ENCODE measurements at places on chromosomes 1 and 21.

DNA sequence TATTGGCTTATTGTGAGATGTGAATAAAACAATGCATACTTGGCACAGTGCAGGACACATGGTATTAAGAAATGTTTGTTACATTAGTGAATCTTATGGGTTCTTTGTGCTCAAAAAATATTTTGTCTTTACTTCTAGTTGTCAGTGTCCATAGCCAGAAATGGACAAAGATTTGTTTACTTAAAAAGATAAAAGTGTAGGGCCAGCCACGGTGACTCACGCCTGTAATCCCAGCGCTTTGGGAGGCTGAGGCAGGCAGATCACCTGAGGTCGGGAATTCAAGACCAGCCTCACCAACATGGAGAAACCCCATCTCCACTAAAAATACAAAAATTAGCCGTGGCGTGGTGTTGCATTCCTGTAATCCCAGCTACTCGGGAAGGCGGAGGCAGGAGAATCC is 654.6 kb upstream of the NEGR1 start:
- DNase-seq, result peak; percentile 4

DNA sequence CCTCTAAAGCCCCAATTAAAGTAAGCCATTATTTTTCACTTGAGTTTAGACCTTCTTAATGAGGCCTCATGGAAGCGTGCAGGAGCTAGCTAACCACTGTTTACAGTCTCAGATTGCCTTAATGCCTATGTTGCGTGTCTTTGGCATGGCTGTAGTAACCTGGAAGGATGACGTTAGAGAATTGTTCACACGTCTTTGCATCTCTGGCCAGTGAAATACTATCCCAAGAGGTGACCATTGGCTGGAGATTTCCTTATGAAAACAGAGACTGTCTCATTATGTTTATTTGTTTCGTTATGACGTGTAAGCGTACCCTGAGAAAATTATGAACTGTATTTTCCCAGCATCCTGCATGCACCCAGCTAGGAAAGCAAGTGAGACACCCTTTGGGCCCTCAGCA is 18.6 kb upstream of the BMP8A start:
- DNase-seq, result no peak

DNA sequence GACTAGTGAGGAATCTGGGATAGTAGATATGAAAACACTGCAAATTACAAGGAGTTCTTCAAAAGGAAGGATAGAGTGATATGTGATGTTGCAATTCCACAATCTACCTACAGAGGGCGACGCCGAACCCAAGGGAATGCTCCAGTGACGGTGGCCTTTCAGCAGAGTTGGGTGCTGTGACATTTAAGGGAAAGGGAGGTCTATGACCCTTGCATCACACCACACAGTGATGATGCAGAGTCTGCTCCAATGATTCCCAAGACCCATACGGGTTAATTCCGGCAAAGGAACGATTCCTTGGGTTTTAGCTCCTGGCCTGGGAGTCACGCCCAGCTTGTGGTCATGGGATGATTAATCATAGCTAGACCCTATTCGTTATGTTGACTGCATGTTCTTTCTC is 123.0 kb upstream of the IGSF21 start:
- DNase-seq, result no peak

- no peak for DNase-seq
Measured at GRCh38 chr1:177862916-177863315, 106.9 kb downstream of the SEC16B start.

DNA sequence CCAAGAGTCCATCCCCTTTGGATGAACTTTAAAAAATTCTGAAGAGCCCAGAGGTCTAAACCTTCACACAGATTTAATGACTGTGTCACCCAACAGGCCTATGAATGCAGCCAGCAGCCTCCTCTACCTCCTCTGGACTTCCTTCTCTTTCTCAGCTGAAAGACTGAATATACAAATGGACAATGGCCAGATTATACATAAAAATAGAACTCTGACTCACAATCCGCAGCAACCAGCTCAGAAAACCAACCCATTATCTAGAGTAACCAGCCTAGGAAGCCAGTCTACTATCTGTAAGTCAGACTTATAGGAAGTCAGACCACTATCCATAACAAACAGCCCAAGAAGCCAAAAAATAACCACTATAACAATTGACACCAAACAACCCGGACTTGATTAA is 224.5 kb downstream of the ASTN1 start:
- no peak for DNase-seq

GRCh38 chr1:78126506-78126905 is 80.7 kb downstream of the GIPC2 start:
- DNase-seq, result no peak

GRCh38 chr1:212098310-212098709 is 62.8 kb downstream of the DTL start:
- DNase-seq, result no peak

- no peak for DNase-seq
Measured at GRCh38 chr1:230922620-230923019, 54.3 kb upstream of the C1orf198 start.

GRCh38 chr1:11676386-11677103 is 4.4 kb downstream of the MAD2L2 start:
- DNase-seq, result no peak

Data from non-pigmented ciliary epithelial cell (primary cell).